Tibial nerve (tissue), 4 donors: ENCODE measurements at places on chromosomes 11 and 22.

DNA sequence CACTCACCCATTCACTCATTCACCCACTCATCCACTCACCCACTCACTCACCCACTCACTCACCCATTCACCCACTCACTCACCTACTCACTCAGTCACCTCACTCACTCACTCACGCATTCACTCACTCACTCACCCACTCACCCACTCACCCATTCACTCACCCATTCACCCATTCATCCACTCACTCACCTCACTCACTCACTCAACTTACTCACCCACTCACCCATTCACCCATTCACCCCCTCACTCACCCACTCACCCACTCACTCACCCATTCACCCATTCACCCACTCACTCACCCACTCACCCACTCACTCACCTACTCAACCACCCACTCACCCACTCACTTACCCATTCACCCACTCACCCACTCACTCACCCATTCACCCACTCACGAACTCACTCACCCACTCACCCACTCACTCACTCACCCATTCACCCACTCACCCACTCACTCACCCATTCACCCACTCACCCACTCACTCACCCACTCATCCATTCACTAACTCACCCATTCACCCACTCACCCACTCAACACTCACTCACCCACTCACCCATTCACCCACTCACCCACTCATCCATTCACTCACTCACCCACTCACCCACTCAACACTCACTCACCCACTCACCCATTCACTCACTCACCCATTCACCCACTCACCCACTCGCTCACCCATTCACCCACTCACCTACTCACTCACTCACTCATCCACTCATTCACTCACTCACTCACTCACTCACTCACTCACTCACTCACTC is 13.7 kb downstream of the MUC5AC start:
- no peak overlapping the region for H3K4me3 ChIP-seq
- H3K27me3 ChIP-seq, result no peaks in the 10 kb centered on the region
- H3K4me1 ChIP-seq, result no peaks in the 10 kb centered on the region
- H3K27ac ChIP-seq, result no peak overlapping the region
- no peak for DNase-seq

DNA sequence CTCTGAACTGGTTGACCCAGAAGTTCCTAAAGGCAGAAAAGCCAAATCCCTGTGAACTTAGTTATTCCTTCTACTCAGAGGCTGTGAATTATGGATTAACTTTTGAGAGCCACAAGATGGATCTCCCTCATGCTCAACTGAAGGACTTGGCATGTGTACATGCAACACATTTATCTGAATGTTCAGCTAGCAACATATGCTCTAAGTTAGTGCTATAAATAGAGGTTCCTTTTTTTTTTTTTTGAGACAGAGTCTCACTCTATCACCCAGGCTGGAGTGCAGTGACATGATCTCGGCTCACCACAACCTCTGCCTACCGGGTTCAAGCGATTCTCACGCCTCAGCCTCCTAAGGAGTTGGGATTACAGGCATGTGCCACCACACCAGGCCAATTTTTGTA is 40.1 kb downstream of the EIF4ENIF1 start:
- peaks cover 4% of the 10 kb centered on the region for H3K36me3 ChIP-seq
- H3K4me1 ChIP-seq, result no peaks in the 10 kb centered on the region
- DNase-seq, result no peak
- no peaks in the 10 kb centered on the region for H3K27me3 ChIP-seq
- no peak overlapping the region for H3K27ac ChIP-seq
- no peak overlapping the region for H3K4me3 ChIP-seq

DNA sequence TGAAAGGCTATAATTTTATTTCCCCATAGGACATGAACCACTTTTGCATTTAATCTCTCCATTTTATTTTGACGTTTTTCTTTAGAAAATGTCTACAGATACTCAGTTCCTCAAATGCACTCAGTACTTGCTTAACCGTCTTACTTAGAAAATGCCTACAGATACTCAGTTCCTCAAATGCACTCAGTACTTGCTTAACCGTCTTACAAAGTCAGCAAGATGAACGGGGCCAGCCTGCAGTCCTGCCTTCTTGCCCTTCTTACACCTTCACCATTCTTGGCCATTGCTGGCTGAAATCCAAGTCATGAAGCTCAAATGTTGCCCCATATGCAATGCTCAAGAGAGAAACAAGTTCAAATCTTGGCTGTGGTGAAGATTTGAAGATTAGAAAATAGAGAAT is 34.1 kb downstream of the CSNK2A3 start:
- no peaks in the 10 kb centered on the region for H3K36me3 ChIP-seq
- no peak for DNase-seq
- no peak overlapping the region for H3K27ac ChIP-seq

GRCh38 chr11:120224972-120225909 is 14.4 kb downstream of the OAF start:
- peak overlapping the region; percentile 91 for H3K27ac ChIP-seq
- H3K4me1 ChIP-seq, result peaks cover 85% of the 10 kb centered on the region
- no peak for DNase-seq
- no peak overlapping the region for H3K4me3 ChIP-seq
- H3K27me3 ChIP-seq, result no peaks in the 10 kb centered on the region

GRCh38 chr11:33774736-33775466 is 581 bp upstream of the FBXO3 start:
- no peaks in the 10 kb centered on the region for H3K4me1 ChIP-seq
- no peaks in the 10 kb centered on the region for H3K27me3 ChIP-seq
- H3K36me3 ChIP-seq, result no peaks in the 10 kb centered on the region
- peak; percentile 28 for DNase-seq
- peak overlapping the region; percentile 79 for H3K27ac ChIP-seq
- peak overlapping the region; percentile 85 for H3K4me3 ChIP-seq

DNA sequence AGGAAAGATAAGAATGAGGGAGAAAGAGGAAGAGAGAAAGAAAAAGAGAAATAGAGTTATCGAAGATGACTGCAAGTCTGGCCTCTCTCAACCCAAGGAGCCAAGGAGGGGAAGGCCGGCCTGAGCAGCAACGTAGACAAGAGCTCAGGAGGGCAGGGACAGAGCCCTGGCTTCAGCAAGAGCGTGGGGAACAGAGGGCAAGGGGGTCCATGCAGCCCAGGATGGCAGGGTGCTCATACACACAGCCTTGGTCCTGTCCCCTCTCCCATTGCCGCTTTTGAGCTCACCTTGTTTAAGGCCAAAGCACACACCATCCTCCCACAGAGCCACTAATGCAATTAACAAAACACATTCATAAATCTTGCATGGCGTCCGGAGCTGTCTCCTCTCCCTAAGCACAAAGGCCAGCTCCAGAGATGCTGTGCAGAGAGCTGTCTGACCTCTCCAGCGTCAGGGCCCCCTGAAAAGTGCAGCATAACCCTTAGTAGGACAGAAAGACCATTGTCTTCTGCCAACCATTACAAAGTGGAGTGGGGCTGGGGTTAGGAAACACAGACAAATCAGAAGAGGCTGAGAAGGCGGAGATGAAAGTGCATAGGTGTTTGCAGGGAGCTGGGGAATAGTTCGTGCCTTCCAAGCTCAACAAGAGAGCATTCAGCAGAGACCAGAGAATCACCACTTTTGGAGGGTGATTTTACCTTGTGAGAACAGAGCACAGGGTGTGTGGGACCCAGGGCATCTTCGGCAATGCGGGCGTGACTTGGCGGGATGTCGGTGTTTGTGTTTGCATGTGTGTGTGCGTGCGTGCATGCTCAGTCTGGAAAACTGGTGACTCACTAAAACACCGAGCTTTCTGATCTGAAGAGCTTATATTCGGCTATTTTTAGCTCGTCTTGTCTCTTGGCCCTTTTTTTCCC is 28.2 kb upstream of the JAM3 start:
- no peaks in the 10 kb centered on the region for H3K36me3 ChIP-seq
- H3K4me3 ChIP-seq, result no peak overlapping the region
- no peak overlapping the region for H3K27ac ChIP-seq
- H3K4me1 ChIP-seq, result peaks cover 7% of the 10 kb centered on the region

DNA sequence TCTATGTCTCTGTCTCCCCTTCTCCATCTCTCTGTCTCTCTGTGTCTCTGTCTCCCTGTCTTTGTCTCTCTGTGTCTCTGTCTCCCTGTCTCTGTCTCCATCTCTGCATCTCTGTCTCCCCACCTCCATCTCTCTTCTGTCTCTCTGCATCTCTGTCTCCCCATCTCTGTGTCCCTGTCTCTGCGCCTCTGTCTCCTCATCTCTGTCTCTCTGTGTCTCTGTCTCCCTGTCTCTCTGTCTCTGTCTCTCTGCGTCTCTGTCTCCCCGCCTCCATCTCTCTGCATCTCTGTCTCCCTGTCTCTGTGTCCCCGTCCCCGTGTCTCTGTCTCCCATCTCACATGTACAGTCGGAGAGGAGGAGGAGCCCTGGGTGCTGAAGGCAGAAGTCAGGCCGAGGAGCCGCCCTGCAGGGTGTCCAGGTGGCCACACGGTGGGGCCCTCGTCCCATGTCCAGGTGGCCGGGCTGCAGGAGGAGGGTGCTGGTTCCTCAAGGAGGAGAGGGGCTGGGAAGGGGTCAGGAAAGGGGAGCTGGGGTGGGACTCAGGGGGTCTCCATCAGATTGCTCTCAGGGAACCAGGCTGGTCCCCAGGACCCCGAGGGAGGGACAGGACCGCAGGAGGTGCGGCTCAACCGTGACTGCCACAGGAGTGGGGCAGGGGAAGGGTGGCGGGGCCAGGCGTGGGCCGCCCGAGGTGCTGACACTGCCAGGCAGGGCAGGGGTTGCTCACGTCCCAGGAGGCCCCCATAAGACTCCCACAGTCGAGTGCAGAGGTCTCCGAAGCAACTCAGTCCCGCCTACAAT is 25.6 kb upstream of the TH start:
- H3K4me3 ChIP-seq, result no peak overlapping the region
- DNase-seq, result peak; percentile 79
- no peak overlapping the region for H3K27ac ChIP-seq
- no peaks in the 10 kb centered on the region for H3K4me1 ChIP-seq
- H3K27me3 ChIP-seq, result peaks cover 7% of the 10 kb centered on the region

- no peaks in the 10 kb centered on the region for H3K27me3 ChIP-seq
- peak overlapping the region; percentile 97 for H3K27ac ChIP-seq
- peak; percentile 22 for DNase-seq
- H3K36me3 ChIP-seq, result no peaks in the 10 kb centered on the region
- peaks cover 16% of the 10 kb centered on the region for H3K4me1 ChIP-seq
Measured at GRCh38 chr11:1460396-1460985, 26.1 kb downstream of the MOB2 start.

DNA sequence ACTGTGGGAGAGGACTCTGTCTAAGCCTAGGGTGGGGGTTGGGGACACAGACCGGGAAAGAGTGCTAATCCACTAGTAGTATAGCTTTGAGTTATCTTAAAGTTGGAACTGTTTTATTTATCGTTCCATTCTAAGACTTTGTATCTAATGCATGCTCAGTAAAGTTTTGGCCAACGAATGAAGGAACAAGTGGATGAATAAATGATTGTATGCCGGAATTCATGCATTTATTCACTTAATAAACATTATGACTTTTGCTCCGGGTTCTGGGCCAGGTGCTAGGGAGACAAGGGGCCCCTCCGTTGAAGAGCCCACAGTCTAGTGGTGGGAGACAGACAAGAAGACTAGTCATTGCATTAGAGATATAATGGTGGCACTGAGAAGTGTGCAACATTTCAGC is 645 bp downstream of the RNF121 start:
- H3K4me3 ChIP-seq, result peak overlapping the region; percentile 74
- H3K27me3 ChIP-seq, result no peaks in the 10 kb centered on the region
- DNase-seq, result no peak
- no peaks in the 10 kb centered on the region for H3K36me3 ChIP-seq
- H3K27ac ChIP-seq, result peak overlapping the region; percentile 94

DNA sequence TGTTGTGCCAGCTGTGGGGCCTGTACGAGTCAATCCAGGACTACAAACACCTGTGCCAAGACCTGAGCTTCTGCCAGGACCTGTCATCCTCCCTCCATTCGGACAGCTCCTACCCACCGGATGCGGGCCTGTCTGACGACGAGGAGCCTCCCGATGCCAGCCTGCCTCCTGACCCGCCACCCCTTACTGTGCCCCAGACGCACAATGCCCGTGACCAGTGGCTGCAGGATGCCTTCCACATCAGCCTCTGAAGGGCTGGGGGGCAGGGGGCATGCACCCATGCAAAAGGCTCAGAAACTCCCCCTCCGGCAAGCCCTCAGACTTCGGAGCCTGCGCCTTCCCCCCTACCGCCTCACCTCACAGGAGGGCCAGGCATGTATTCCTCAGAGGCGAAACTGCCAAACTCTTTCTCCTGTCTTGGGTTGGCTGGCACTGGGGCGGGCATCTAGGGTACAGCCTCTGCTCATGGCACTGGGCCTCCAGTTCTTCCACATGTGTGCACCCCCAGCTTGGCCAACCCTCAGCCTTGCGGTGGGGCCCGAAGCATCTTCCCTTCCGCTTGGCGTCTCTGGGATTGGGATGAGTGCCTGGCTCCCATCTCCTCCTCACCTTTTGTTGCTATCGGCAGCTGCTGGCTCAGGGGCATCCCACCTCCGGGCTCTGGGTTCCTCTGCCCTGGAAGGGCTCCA is 1.2 kb downstream of the FAM89B start:
- no peaks in the 10 kb centered on the region for H3K27me3 ChIP-seq
- peak overlapping the region; percentile 52 for H3K4me3 ChIP-seq
- peaks cover 70% of the 10 kb centered on the region for H3K4me1 ChIP-seq

DNA sequence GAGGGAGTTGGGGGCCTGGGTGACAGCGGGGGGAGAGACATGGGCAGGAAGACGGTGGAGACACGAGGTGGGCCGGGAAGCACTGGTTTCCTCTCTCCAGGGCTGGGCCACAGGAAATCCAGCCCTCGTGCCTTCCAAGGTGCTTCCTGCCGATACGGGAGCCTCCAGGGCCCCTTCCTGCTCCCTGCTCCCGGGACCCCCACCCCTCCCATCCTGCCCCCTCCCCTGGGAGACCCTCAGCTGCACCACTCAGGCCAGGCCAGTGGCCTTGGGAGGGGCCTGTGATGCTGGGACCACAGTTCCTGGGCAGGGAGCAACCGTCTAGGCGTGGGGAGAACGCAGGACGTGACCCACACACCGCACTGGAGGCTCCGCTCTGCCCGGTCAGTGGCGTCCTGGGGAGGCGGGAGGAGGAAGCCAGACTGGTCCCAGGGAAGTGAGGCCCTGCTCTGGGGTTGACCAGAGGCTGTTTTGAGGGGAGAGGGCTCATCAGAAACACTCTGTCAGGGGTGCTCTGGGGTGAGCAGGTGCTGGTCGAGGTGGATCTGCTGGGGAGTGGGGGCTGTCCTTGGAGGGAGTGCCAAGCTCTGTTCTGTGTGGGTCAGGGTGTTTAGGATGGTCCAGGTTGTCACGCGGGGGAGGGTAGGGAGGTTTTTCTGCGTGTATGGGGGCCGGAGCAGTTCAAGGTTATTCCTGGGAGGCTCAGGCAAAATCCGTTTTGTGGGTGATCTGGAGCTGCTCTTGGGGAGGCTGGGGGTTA is at the start of gene SHANK3:
Gene SHANK3, plus strand, starts transcription at position 353 of the 760 bp plus-strand sequence.
- H3K4me3 ChIP-seq, result peak within 1 kb of the TSS; percentile 37
- peak within 1 kb of the TSS; percentile 23 for H3K27ac ChIP-seq
- no peaks in the 10 kb centered on the region for H3K4me1 ChIP-seq
- DNase-seq, result no peak
- peaks cover 63% of the 10 kb centered on the region for H3K27me3 ChIP-seq
- no peaks in the 10 kb centered on the region for H3K36me3 ChIP-seq

- no peaks in the 10 kb centered on the region for H3K4me1 ChIP-seq
- DNase-seq, result no peak
Measured at GRCh38 chr11:58927393-58928106, 11.7 kb upstream of the GLYATL1 start.

GRCh38 chr11:10447445-10447844 is 7.6 kb upstream of the AMPD3 start:
- no peak overlapping the region for H3K4me3 ChIP-seq
- H3K4me1 ChIP-seq, result no peaks in the 10 kb centered on the region
- H3K36me3 ChIP-seq, result no peaks in the 10 kb centered on the region
- H3K27me3 ChIP-seq, result no peaks in the 10 kb centered on the region
- no peak for DNase-seq

- H3K4me3 ChIP-seq, result no peak overlapping the region
- H3K27me3 ChIP-seq, result no peaks in the 10 kb centered on the region
- DNase-seq, result peak; percentile 66
- H3K27ac ChIP-seq, result no peak overlapping the region
- H3K4me1 ChIP-seq, result no peaks in the 10 kb centered on the region
- no peaks in the 10 kb centered on the region for H3K36me3 ChIP-seq
Measured at GRCh38 chr22:45441138-45441537, 27.6 kb downstream of the RIBC2 start.
